ENCODE measurements at places on chromosomes 2 and 18. TPM values are rescaled to one million over a fixed set of nuclear protein-coding genes. Genes with fewer than 3 reads are reported as not detected.

Gene FHL2
- 148 TPM for total RNA-seq

Gene GALNT3
- 0.87 TPM for total RNA-seq

Gene TRIM43
- not detected for total RNA-seq

Gene STARD6
- not detected for total RNA-seq

Gene PLA2R1
- 8.0 TPM for total RNA-seq

Gene RTP5
- total RNA-seq, result not detected

Gene KCNG2
- total RNA-seq, result not detected

Gene IL1R1
- total RNA-seq, result 11.2 TPM

Gene ITPRIPL1
- 5.1 TPM for total RNA-seq

Gene HRH4
- 0.12 TPM for total RNA-seq

Data from uterine smooth muscle cell (primary cell).